ENCODE measurements at places on chromosomes 1 and 21.

DNA sequence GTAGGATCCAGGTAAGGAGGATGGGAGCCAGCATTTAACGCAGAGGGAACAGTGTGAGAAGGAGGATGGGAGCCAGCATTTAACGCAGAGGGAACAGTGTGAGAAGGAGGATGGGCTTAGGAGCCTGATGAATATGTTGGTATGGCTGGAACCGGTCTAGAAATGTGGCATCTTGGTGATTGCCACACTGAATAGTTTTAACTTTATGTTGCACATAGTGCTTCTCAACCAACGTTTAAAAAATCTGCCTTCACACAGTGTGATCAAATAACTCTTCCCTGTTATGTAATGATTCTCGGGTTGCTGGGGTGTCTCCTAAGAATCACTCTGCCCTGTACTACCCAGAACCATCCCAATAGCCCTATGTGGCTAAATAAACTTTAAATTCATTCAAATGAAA, 146.9 kb upstream of the DUSP10 start:
- no peak for DNase-seq

- no peak for DNase-seq
These were observed 15.9 kb downstream of the KAZN start for GRCh38 chr1:14614341-14614740.

DNA sequence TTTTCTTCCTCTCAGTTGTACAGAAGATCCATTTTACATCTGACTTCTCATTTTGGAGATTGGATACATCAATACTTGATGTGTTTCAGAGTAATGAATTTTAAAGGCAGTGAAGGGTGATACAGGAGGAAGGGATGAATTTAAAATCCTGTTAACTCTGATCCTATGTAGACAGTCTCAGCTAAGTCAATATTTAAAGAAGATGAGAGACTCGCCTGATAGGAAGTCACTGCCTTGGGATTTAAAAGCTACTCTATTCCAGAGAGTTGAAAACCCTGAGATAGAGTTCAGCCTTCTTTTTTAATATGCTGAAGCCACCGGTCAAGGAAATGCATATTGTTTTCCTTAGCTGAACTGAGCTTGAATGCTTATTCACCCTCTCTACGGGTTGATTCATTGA, 42.7 kb downstream of the HUNK start:
- no peak for DNase-seq

GRCh38 chr1:21490774-21491487, 18.3 kb upstream of the ALPL start:
- DNase-seq = no peak

DNA sequence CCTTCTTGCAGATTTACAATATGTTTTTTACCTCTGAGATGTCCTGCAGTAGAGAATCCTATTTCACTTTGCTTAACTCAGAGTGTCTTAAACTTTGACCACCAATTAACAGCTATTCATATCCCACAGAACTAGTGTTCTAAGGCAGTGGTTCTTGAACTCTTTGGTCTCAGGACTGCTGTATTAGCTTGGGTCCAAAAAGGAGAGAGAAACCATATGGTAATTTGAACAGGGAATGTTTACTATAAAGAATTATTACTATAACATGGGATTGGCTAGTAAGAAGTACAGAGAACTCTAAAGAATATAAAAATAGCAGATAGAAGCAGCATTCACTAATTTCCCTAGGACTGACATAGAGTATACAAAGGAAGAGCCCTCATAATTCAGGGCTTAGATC, 31.6 kb downstream of the FAM177B start:
- no peak for DNase-seq

DNA sequence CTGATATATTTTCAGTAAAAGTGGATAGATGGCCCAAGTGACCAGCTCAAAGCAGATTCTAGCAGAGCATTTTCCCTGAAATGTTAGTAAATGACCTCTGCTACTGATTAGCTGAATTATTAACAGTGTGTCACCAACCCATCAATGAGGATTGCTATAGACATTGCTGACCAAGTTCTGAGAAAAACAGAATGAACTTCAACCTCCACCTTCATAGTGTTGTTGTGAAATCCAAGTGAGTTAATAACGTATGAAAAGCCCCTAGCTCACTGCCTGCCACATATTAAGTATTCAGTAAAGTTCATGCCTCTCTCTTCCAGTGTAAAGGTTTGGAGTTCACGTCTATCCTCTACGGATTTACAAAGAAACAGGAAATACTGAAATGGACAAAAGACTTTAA, 15.8 kb downstream of the PLPP3 start:
- DNase-seq = no peak

DNA sequence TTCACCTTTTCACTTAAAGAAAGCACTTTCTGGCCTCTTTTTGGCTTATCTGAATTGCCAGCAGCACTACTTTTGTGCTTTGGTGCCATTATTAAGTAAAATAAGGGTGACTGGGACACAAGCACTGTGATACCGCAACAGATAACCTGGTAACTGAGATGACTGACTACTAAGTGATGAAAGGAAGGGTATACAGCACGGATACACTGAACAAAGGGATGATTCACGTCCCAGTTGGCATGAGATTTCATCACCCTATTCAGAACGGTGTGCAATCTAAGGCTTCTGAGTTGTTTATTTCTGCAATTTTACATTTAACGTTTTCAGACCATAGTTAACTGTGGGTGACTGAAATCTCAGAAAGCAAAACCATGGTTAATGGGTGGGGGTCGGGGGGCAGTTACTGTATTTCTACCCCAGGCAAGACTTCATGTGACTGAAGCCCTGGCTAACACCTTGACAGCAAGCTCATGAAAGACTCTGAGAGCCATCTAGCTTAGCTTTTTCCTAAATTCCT, 102.8 kb downstream of the CLIC6 start:
- no peak for DNase-seq

DNA sequence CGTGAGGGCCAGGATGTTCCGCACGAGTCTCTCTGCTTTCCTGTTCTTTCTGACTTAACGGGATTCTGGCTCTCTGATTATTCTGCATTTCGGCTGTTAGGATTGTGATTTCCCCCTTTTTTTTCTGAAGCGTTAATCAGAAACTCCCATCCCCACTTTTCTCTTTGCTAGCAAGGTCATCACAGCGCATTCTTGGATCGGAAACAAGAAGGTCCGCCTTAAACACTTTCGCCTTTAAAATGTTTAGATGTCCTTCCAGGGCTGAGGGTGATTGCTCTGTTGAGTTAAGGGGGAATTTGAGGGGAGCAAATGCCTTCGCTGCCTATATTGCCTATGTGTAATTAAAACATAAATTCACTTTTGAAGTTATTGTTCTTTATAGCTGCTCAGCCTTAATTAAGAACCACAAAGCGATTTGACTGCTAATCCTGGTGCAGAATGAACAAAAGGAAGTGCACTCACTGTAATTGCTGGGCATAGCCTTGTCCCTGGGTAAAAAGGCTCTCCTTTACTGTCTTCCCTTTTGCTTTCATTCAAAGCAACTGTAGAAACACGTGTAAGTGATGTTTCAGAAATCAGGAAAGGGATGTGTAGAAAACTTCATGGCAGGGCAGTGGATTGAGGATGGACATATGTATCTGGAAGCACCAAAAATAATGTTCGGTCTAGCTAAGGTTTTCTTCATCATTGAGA, 1.2 kb downstream of the LAMC1 start:
- DNase-seq = no peak

- DNase-seq = no peak
These were observed 1.3 kb downstream of the NEK7 start for GRCh38 chr1:198157847-198158725.

DNA sequence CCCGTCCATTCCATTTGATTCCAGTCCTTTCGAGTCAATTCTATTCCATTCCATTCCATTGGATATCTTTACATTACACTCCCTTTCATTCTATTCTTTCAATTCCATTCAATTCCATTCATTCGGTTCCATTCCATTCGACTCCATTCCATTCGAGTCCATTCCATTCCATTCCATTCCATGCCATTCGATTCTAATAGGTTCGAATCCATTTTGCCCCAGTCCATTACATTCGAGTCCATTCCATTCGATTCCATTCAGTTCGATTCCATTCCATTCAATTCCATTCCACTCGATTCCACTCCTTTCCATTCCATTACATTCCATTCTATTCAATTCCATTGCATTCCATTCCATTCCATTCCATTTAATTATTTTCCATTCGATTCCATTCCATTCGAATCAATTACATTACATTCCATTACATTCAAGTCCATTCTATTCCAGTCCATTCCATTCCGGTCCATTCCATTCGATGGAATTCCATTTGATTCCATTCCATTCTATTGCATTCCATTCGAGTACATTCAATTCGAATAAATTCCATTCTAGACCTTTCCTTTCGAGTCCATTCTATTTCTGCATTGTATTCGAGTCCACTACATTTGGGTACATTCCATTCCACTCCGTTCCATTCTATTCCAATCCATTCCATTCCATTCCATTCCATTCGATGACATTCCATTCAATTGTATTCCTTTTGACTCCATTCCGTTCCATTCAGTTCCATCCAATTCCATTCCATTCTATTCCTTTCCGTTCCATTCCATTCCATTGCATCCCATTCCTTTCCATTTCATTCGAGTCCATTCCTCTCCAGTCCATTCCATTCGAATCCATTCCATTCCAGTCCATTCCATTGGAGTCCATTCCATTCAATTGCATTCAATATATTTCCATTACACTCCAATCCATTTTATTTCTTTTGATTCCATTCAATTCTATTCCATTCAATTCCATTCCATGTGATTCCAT, 2604.8 kb upstream of the TPTE start:
- DNase-seq = no peak

- no peak for DNase-seq
These were observed 188.4 kb downstream of the RRAGC start for GRCh38 chr1:38671221-38671620.

- DNase-seq = no peak
These were observed 177.7 kb downstream of the URB2 start for GRCh38 chr1:229803626-229804217.

GRCh38 chr1:246530482-246530881, 23.4 kb upstream of the SMYD3 start:
- DNase-seq = no peak

DNA sequence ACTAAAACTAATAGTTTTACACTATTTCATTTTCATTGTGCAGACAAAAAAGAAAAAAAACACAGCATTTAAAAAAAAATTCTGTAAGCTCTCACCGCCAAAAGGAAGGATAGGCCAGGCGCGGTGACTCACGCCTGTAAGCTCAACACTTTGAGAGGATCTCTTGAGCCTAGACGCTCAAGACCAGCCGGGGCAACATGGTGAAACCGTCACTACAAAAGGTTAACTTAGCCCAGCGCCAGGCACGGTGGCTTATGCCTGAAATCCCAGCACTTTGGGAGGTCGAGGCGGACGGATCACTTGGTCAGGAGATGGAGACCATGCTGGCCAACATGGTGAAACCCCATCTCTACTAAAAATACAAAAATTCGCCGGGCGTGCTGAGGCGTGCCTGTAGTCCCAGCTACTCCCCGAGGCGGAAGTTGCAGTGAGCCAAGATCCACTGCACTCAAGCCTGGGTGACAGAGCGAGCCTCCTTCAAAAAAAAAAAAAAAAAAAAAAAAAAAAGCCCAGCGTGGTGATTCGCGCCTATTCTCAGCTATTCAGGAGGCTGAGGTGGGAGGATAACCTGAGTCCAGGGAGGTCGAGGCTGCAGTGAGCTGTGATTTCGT, 14.3 kb upstream of the SPEN start:
- DNase-seq = no peak

GRCh38 chr1:45501505-45501859, 1.4 kb downstream of the MMACHC start:
- no peak for DNase-seq

DNA sequence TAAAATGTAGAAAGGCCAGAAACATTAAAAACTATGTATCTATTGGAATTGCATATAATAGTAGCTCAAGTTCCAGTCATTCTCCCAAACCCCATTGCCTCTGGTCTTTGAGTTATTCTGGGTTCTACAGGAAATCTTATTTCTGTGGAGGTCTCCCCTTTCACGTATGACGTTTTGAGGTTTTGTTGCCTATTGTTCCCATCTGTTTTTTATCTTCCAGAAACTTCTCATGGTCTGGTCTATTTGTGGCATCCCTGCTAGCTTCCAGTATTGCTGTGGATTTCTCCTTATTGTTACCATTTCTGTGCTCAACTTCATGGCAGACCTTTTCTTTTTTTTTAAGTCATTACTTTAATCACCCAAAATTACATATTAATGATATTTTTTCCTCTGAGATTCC, 43.3 kb downstream of the DTL start:
- DNase-seq = no peak

DNA sequence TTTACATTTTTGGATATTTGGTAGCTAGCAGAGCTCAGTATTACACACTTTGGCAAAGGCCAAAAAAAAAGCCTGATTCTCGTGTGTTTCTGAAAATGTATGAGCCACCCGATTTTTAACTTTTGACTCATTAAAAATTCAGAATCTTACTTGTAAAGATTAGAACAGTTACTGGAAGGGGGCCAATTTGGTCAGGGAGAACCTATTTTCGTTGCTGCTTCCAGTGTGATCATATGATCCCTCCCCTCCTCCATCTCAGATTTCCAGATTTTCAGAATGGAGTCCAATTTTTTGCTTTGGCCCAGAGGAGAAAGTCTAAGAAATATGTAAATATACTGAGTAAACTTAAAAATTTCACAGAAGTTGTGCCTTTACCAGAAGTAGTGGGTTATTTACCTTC, 3.2 kb upstream of the OR2AK2 start:
- no peak for DNase-seq

- no peak for DNase-seq
These were observed 590.1 kb downstream of the LTN1 start for GRCh38 chr21:28402616-28402989.

GRCh38 chr1:26083208-26083607, 15.8 kb upstream of the TRIM63 start:
- DNase-seq = no peak

DNA sequence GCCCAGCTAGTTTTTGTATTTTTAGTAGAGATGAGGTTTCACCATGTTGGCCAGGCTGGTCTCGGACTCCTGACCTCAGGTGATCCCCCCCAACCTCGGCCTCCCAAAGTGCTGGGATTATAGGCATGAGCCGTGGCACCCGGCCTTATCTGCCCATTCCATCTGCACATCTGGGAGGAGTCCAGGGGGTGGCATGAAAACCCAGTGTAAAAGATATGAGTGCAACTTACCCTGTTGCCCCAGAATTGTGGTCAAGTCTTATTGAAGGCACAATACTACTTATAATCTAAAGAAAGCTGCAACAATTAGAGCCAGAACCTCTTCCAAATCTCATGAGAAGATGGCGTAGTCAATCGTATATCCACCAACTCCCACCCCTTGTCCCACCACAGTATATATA, 18.4 kb downstream of the CTXND2 start:
- DNase-seq = no peak

DNA sequence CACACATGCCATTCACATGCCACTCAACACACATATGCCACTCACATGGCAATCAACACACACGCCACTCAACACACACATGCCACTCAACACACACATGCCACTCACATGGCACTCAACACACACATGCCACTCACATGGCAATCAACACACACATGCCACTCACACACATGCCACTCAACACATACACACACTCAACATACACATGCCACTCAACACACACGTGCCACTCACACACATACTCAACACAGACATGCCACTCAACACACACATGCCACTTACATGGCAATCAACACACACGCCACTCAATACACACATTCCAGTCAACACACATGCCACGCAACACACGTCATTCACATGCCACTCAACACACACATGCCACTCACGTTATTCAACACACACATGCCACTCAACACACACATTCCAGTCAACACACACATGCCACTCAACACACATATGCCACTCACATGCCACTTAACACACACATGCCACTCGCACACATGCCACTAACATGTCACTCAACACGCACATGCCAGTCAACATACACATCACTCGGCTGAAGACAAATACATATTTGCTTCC, 182.9 kb downstream of the NPHP4 start:
- DNase-seq = no peak

GRCh38 chr1:203381151-203381751, 30.3 kb upstream of the FMOD start:
- no peak for DNase-seq
